ENCODE measurements at places on chromosomes 4 and X.
A peak's percentile ranks its signal among the peaks of the same experiment; 100 is the strongest.

DNA sequence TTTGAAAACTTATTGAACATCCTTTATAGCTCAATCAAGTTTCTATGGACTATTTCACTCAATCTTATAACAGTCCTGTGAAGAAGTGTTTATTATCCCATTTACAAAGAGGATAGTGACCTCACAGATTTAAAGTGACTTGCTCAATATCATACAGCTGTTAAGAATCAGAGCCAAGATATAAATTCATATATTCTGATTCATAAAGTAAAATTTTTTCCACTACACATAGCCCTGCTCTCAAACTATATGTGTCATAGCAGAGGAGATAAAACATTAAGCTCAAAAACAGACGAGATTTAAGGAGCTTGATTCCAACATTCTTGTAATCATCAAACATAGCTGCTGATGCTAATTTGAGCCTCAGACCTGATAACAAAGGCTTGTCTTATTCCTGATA is 226.8 kb downstream of the CAMK2D start:
- DNase-seq: no peak

GRCh38 chr4:61400439-61401038 is 200.4 kb downstream of the ADGRL3 start:
- no peak for DNase-seq

- DNase-seq: no peak
These were observed 303.7 kb downstream of the HNRNPD start for GRCh38 chr4:82069883-82070638.

DNA sequence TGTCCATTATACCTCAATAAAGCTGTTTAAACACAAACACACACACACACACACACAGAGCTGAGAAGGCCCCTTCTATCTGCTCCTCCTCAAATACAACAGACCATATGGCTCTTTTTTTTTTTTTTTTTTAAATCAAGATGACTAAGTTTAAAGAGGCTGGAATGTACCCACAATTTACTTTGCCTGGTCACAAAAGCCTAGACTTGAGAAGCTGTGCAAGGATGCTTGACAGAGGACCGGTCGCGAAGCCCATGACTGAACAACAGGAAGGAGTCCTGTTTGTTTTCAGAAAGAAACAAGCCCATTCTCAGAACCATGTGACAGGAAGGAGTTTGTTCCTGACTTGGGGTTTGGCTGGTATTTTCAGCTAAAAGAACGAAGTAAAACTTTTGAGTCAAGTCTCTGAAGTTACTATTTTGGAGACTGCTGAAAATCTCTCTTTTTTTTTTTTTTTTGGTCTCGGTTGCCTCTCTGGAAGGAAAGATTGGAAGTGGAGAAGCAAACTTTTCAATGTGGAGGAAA is 650.9 kb upstream of the TENM3 start:
- DNase-seq: no peak

DNA sequence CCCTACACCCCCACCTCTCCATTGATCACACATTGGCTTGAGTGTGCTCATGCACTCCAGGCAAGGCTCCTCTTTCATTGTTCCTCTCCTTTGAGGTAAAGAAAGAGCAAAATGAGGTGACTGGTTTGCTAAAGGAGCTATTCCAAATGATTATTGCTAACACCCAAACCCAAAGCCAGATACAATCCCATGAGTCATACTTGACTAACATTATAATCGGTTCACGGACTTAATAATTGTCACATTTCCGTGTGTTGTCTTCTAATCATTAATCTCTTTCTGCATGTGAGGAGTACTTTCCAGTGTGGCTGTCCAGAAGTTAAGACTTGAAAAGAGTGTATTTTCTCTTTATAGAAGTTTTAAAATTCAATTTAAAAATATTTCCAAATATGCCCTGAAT is 174.3 kb upstream of the SFRP2 start:
- no peak for DNase-seq

DNA sequence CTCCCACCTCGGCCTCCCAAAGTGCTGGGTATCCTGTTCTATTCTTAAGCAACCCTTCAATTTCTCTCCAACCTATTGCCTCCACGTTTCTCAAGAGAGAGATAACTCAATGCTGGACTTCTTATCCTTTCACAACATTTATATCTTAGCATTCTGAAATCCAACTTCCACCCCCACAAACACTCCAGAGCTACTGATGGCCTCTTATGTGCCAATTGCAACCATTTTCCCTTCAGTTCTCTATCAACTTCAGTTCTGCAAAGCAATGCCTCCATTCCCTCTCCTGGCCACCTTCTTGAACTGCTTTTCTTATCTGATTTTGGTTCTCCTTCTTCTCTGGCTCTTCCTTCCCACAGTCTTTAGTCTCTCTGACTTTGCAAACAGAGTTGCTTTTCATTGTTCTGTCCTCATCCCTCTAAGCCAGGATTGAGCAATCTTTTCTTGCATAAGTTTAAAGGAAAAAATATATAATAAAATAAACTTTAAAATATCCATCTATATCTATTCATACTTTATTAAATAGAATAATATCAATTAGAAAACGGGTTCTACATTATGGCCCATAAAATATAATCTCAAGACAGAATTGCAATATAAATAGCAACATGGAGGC is 3.6 kb upstream of the STBD1 start:
- no peak for DNase-seq

- no peak for DNase-seq
These were observed 320.4 kb upstream of the KLF3 start for GRCh38 chr4:38343608-38344007.

DNA sequence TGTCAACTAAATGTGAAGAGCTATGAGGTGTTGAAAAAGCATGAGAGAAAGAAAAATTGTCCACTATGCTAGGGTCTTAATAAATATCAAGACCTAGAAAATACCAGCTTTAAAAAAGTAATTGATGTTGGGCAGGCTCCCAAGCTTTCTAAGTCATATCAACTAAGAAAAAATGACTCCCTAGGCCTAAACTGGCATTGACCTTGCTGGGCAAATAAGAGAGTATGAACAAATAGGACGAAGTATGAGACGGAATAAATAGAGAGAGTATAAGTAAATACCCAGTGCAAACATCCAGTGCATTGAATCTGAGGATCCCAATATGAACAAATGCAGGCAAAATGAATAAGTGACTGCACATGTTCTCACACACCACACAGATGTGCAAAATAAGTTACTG is 3.2 kb downstream of the KDR start:
- DNase-seq: no peak

- no peak for DNase-seq
These were observed 10.1 kb downstream of the NKX1-1 start for GRCh38 chr4:1395941-1396805.

- DNase-seq: no peak
These were observed 72.4 kb upstream of the TBL1X start for GRCh38 chrX:9392445-9392844.

GRCh38 chr4:28092610-28093009 is 1232.0 kb downstream of the STIM2 start:
- no peak for DNase-seq

GRCh38 chrX:34638116-34638515 is 19.0 kb downstream of the TMEM47 start:
- DNase-seq: no peak

DNA sequence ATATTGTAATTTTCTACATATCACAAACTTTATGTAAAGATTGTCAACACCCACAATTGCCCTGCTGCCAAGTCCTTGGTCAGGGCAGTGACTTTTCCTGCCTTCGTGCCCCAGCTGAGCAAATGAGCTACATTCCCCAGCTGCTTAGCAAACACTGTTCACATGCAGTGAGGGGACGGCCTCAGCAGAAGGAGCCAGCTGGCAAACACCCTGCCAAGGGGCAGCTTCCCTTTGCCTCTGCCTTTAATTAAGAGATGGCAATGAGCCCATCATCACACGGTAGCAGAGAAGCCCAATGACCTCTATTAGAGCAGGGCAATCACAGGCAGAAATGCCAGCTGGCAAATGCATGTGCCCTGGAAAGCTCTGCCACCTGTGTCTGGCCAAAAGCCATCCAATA is 253.4 kb downstream of the EPHA5 start:
- DNase-seq: no peak

DNA sequence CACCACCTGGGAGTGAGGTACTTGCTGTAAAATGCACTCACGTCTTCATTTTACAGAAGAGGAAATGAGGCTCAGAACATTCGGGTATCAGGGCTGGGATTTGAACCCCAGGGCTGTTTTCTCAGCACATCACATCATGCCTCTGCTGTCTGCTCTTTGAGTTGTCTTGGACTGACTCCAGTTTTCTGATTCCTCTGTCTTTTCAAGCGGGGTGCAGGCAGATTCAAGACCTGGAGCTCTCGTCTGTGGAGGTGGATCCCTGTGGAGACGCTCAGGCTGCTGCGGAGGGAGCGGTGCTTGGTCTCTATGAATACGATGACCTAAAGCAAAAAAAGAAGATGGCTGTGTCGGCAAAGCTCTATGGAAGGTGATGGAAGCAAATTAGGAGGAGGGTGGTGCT is 6.3 kb downstream of the LAP3 start:
- no peak for DNase-seq

DNA sequence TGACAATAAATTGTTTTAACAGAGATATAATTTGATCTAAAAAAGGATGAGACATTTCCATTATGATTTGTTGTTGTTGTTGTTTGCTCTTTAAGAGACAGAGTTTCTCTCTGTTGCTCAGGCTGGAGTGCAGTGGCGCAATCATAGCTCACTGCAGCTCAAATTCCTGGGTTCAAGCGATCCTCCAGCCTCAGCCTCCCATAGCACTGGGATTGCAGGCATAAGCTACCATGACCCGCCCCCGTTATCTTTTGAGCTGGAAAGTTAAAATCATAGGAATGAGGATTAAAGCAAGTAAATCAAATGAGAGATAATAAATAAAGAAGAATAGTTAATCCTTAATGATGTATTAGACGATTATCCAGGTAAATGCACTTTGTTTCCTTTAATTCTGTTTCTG is 224.4 kb upstream of the SMIM31 start:
- no peak for DNase-seq

DNA sequence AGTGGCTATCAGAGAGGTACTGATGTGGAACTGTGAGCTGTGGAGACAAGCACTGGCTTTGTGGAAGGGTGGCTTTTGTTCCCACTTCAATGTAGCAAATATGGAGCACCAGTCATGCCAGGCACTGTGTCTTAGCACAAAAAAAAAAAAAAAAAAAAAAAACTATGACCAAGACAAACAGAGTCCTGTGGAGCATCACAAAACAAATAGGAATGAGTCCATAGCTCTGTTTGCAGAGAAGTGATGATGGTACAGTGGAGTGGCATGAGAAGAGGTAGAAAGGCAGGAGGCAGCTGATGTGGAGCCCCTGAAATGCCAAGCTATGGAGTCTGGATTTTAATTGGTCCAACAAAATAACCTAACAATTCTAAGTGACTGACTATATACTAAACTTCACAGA is 116.9 kb downstream of the RAB28 start:
- no peak for DNase-seq

DNA sequence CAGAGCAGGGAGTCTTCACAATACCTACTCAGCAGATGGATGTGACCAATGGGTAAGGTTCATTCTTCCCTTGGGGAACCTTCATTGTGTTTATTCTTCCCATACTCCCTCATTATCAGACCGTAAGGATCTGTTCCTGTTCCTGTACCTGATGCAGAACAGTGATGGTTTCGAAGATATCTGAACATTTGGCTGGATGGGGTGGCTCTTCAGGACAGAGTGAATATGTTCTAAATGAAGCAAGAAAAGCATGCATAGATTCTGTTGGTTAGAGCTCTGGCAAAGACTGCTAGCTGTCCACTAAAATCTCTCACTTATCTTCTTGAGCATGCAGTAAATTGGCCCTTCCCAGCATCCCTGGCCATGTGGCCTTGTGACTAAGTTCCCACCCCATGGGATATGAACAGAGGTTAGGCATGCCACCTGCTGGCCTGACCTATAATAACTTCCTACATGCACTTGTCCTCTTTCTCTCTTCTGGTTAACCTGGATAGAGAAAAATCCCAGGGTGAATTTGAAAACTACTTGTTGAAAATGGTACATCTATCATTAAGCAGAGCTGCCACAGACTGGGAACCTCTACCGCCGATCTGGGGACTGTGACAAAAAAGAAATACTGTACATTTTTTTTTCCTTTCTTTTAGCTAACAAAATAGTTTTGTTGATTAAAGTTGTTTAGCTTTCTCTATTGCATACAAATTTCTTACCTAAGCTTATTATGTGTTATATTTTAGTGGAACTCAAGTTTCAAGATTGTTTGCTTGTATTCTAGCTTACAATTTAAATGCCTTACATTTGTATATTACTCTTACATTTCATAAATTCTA is 60.0 kb upstream of the BANK1 start:
- peak; percentile 7 for DNase-seq

- DNase-seq: no peak
These were observed 40.5 kb upstream of the NKX1-1 start for GRCh38 chr4:1446502-1447386.

DNA sequence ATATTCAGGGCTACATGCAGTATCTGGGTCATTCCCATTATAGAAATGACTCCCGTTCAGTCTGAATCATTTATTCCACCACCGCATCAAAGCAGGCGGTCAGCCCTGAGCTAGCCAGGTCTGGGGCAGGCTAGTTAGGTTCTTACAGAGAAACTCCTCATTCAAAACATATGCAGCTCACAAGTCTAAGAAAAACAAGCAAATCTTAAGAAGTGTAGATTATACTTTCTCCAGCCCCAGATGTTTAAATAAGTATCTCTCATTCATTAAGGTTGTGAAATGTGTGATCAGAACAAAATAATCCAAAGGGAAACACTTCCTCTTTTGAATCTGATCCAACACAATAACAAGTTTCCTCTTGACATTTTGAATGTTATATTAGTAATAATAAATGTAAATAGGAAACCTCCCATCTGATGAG is 441.9 kb downstream of the INPP4B start:
- DNase-seq: no peak

DNA sequence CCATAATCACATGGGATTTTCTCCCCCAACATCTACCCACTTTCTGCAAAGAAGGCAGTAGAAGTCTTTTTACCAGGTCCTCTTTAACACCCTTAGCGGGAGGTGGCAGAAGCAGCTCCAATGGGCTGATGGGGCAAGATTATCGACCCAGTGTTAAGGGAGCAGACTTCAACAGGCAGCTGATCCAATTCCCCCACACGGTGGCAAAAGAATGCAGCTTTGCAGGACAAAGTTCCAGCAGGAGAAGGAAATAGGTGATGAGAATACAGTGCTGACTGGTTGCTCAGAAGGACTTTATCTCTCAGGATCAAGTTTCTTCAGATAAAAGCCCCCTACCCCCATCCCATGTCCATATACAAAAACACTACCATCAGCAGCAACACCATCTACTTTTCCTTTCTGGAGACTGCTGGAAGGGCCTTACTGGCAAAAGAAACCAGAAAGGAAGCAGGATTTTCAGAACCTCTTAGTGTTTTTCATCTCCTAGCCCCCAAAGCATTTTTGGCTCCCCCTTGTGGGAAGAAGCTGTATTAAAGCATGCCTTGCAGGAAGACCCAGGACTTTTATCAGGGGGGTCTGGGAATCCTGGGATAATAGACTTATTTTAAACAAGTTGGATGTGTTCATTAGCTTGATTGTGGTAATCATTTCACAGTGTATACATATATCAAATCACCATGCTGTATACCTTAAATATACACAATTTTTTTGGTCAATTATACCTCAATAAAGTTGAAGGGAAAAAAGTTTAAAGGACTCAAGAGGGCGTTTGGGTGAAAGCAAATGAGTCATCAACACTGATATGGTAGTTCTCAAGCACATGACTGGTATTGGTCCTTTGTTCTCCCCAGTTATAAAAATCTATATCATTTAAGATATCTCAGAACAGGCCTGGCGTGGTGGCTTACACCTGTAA is 146.4 kb downstream of the GPC3 start:
- DNase-seq: peak; percentile 4
